ENCODE measurements at places on chromosomes 3 and 15.

- DNase-seq: no peak
These were observed 17.4 kb upstream of the PARP6 start for GRCh38 chr15:72289597-72290325.

DNA sequence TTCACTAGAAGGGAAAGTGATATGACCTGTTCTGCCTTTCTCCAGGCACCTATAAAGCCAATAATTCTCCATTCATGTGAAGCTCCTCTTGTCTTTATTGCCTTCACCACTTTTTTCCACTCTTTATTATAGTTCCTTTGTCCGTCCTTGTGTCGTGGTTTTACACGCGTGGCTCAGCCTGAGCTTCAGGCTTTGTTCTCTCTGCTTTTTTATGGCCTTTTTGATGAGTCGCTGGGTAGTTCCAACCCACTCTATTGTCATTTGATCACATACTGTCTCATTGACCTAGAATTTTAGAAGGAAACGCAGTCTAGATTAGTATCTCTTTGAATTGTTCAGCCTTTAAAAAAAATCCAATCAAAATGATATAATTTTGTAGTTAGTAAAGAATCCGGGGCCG is 403.2 kb downstream of the PTPRG start:
- DNase-seq: no peak

DNA sequence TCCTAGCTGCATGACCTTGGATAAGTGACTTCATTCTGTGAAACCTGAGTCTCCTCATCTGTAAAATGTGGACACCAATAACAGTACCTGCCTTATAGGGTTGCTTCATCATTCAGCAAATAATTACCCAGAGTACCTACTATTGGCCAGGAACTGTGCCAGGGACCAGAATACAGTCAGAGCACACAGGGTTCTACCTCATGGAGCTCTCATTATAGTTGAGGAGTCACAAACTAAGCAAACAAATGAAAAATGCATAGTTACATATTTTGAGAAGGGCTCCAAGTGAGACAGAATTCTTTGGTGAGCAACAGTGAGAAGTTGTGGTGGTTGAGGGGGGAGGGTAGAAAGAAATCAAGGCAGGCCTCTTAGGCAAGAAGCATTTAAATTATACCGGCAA is 308.6 kb upstream of the WNT5A start:
- no peak for DNase-seq

GRCh38 chr3:98746882-98747281 is 16.3 kb upstream of the ST3GAL6 start:
- DNase-seq: no peak

- DNase-seq: no peak
These were observed 128.3 kb downstream of the OCA2 start for GRCh38 chr15:27970661-27971392.

DNA sequence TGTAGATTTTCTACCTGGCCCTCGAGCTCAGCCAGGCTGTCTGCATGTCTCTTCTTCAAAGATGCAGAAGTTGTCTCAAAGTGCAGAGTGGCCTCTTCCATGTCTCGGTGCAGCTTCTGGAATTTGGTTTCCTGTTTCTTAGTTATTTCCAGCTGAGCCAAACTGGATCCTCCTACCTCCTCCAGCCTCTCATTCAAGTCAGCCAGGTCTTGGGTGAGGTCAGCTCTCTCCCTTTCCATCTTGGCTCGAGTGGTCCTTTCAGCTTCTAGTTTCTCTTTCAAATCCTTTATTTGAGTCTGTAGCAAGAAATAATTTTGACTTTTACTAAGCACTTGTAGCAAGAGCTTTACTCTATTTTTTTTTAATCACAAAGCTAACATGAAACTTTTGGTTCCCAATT is 81.8 kb downstream of the MYH15 start:
- DNase-seq: no peak

DNA sequence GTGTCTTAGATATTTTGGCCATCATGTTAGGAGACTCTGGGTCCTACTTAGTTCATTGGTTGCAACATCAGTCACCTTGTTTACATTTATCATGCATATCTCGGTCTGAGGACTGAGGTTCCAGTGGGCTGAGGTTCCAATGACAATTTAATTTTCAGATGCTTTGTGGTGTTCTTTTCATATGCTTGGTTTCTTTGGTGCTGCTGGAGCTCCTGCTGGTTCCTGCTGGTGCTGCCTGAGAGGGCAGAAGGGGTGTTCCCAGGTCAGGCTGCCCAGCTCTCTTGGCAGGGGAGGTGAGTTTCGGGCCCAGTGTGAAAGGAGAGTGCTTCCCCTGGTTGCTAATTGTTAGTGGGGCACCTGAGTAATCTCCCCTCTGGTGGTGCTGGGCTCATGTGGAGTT is 6.9 kb upstream of the KLHL40 start:
- no peak for DNase-seq

DNA sequence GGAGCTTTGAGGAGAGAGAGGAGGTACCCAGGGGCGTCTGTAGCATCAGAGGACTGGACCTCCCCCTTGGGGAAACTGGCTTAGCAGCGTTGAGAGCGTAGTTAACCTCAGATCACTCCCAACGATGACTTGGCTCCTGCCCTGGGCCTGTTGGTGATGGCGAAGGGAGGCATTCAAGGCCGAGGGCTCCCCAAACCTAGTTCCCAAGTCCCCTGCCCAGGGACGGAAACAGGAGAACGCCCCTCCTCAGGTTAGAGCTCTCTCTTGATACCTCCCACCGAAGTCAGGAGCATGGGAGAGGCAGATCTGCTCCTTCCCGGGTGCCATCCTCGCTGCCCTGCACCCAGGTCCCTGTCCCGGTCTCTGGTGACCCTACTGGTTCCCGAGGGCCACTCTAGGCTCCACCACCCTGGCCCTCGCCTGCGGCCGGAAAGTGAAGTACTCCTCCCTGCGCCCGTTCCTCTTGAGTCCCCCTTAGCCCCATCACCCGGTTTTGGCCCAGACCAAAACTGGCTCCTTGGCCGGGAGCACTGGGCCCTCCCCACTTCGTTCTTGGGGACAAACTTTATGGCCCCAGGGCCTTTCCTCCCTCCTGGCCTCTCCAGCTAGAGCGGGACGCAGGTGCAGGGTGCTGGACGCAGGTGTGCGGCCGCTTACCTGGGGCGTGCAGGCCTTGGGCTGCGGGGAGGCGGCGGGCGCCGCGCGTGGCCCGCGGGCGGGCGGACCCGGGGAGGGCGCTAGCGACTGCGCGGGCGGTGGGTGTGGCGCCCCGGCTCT is 2.6 kb upstream of the SKOR1 start:
- no peak for DNase-seq

- no peak for DNase-seq
These were observed 40.8 kb downstream of the DPH6 start for GRCh38 chr15:35505141-35505540.

- no peak for DNase-seq
These were observed 12.5 kb upstream of the RPS27L start for GRCh38 chr15:63169788-63170187.

DNA sequence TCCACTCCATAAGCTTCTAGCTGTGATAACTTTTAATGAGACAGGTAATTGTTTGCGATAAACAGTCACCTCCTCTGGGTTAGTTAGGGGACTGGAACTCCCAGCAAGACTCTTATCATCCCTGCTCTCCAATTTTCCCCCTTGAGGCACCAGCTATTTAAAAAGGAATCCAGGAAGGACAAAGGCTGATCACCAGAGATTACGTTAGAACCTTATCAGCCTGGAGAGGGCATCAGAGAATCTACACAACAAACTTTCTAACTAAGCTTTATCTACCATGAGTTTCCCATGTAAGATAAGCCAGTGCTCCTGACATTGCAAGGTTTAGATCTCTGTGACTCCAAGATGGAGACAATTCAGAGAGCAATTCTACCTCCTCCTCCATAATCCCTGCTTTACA is 31.3 kb downstream of the GPR176 start:
- DNase-seq: no peak

DNA sequence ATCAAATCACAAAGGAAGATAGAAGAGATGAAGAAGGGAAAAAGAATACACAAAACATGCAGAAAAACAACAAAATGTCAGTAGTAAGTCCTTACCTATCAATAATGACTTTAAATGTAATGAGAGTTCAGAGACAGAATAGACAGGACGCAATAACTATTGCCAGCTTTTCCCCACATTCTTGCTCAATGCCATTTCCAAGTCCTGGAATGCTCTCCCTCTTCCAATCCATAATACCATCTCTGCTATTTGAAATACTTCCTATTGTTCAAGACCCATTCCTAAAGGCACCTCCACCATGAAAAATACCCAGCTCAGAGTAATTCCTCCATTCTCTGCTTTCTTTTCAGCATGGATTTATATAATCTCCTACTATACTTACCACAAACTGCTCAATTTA is 33.4 kb downstream of the CCDC54 start:
- DNase-seq: no peak

GRCh38 chr15:29018120-29018805 is 132.5 kb downstream of the APBA2 start:
- DNase-seq: no peak

GRCh38 chr3:125670945-125671344 is 75.6 kb upstream of the OSBPL11 start:
- no peak for DNase-seq

- DNase-seq: no peak
These were observed 1.2 kb downstream of the CMSS1 start for GRCh38 chr3:99818818-99819217.

DNA sequence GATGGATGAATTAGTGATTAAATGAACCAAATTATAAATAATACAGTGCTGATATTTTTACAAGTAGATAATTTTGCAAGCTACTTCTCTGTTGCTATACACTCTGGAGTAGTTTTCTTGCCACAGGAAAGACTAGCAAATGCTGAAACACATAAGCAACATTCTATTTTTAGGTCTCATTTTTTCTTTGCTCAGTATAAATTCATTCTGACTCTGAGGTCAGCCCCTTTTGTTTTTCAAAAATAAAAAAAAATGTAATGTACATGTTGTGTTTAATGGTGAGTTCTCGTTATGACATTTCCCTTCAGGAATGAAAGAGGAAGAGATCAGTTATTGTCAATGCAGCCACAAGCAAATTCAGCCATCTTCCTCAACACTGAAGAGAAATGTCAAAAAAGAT is 24.9 kb downstream of the GJD2 start:
- DNase-seq: no peak
